NCI-H774 (cell line): ENCODE measurements at places on chromosomes 6 and 20.

GRCh38 chr6:116073765-116074440 lies 13.2 kb upstream of the FRK start:
- DNase-seq, result peak; percentile 44

GRCh38 chr20:50967586-50967985 lies 9.0 kb downstream of the MOCS3 start:
- no peak for DNase-seq

DNA sequence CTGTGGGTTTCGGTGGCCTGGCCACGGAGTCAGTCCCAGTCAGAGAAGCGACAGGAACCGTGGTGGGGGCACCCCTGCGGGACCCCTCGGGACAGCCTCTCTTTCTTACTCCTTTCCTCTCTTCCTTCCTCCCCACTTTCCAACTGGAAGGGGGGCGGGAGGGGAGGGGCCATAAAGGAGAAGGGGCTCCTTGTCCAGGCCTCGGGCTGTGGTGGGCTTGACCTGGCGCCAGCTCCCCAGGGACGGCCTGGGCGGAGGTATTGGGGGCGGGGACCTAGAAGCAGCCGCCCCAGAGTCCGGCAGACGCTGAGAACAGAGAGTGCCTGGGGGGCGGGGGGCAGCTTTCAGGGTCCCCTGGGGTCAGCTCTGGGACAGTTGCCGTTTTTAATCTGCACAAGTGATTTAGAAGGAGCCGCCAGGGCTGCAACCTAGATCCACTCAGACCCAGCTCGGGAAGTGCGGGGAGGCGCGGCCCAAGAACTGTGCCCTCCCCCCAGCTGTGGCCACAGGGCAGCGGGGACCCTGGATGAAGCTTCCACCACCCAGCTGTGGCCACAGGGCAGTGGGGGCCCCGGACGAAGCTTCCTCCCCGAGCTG lies 6.4 kb upstream of the ABHD16B start:
- DNase-seq, result no peak

DNA sequence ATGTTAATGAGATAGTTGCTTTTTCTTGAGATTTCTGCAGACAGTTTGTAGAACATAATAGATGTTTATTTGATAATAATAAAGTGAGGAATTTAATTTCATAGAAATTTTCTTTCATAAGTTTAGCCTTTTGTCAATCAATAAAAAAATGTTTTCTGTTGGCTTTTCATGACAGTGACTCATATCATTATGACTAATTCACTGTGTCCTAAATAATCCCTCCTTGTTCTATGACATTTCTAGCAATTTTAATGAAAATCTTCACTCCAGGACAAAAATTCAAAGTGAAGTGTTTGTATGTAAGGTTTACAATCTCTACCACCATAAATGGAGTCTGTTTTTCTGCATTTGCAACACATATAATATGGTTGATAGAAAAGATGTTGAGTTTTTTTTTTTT lies 109.9 kb downstream of the UTRN start:
- DNase-seq, result no peak

DNA sequence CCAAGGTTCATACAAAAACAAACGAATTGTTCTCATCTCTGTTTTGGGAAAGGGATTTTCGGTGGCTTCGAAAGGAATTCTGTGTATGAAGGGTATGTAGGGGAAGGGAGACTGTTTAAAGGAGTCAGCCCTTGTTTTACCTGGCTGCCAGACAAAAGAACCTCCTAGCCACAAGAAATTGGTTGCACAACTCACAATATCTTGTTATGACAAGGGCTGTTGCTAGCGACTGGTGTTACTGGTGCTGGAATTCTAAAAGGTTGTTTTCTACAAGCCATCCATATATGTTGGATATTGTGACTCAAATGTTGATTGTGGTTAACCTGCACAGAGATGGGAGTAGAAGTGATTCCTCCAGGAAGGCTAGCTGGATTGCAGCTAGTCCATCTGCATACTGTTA lies 34.6 kb upstream of the CITED2 start:
- DNase-seq, result no peak
